ENCODE measurements at places on chromosomes 12 and 14. TPM values are rescaled to one million over a fixed set of nuclear protein-coding genes. Genes with fewer than 3 reads are reported as not detected.
A peak's percentile ranks its signal among the peaks of the same experiment; 100 is the strongest.

- no peak for DNase-seq
These were observed 88.1 kb upstream of the DHRS4 start for GRCh38 chr14:23865502-23865901.

- DNase-seq, result no peak
These were observed 15.1 kb downstream of the CALCOCO1 start for GRCh38 chr12:53712059-53712643.

GRCh38 chr12:13573698-13574321 is 377.3 kb downstream of the EMP1 start:
- DNase-seq, result no peak

- no peak for DNase-seq
These were observed 121.4 kb downstream of the SMOC1 start for GRCh38 chr14:70000601-70001000.

Gene WNT5B
- polyA plus RNA-seq, result 34.3 TPM

DNA sequence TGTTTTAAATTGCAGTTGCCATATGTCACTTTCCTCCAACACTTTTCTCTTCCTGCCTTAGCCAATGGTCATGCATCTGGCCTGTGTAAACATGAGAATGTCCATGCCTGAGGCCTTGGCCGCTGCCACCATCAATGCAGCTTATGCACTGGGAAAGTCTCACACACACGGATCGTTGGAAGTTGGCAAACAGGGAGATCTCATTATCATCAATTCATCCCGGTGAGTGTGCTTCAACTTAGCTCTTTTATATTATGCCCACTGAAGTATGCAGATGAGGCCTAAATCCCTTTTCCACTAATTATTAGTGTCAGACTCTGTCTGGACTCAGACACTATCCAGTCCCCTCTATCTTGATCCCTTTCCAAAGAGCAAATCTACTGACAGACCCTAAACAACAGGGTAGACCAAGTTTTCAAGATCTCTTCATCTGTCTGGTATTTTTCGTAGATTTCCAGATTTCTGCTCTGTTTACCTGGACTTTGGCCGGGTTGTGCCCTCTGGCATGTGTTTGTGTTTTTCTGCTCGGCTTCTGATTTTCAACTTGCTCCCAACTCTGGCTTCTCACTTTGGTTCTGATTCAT is 23.2 kb downstream of the AMDHD1 start:
- no peak for DNase-seq

- DNase-seq, result no peak
These were observed 32.8 kb upstream of the C14orf180 start for GRCh38 chr14:104546591-104547309.

Gene FAM186B
- 1.8 TPM for polyA plus RNA-seq

DNA sequence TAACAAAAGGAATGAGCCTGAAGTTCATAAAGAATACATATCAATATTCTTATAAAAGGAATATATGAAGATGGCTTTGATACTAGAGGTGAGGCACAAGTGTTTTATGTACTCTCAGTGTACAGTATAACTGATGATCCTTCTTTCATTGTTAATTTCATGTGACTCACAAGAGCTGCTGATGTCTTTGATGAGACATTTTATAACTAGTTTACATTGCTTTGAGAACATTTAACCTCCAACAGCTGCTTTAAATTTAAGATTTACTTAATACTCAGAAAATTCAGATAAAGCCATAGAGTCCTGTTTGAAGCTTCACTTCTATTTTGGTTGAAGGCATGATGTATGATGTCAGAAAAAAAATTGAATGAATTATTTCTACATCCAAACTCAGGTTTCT is 59.8 kb downstream of the WASHC4 start:
- DNase-seq, result no peak

Gene HAL
- polyA plus RNA-seq, result 0.20 TPM

DNA sequence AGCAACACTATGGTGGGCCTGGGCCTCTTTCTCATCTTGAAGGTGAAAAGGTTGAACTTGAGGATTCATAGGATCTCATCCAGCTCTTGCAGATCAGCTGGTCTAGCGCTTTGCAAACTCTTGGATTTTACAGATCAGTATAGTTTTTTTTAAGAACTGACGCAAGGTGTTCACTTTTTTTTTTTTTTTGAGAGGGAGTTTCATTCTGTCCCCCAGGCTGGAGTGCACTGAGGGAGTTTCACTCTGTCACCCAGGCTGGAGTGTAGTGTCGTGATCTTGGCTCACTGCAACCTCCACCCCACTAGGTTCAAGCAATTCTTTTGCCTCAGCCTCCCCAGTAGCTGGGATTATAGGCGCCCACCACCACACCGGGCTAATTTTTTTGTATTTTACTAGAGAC is 20.4 kb upstream of the LGMN start:
- DNase-seq, result no peak

GRCh38 chr14:20377171-20377570 is 33.7 kb downstream of the PARP2 start:
- no peak for DNase-seq

Gene WNK1
- polyA plus RNA-seq, result 65.0 TPM

Gene FAM222A
- polyA plus RNA-seq, result 9.8 TPM

GRCh38 chr14:90617961-90618360 is 198.3 kb downstream of the TTC7B start:
- no peak for DNase-seq

Gene PLCZ1
- 0.16 TPM for polyA plus RNA-seq

Gene NCAPD2
- polyA plus RNA-seq, result 32.0 TPM

Gene NR4A1
- 50.4 TPM for polyA plus RNA-seq

Gene FOXN4
- 0.15 TPM for polyA plus RNA-seq

- DNase-seq, result no peak
These were observed 18.8 kb downstream of the CLMN start for GRCh38 chr14:95300697-95301526.

DNA sequence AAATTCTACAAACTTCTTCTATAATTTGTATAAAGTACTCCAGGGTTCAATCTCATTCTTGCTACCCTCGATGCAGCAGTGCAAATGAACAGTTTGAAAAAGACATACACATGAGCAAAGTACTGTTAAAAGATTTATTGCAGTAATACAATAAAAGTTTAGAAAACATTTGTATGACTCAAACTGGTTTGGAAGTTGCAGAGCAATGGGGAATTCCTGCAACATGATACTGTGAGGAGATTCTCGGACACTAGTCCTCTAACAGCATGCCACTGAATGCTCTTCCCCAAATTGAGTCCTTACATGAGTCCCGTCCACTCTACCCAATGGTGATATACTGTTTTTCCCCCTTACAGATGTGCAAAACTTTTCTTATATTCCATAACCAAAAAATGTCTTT is 45.4 kb downstream of the ATG14 start:
- DNase-seq, result no peak

Gene SIVA1
- polyA plus RNA-seq, result 71.9 TPM

Gene ASB2
- polyA plus RNA-seq, result 38.2 TPM

GRCh38 chr12:46546634-46547273 is 174.2 kb upstream of the SLC38A2 start:
- no peak for DNase-seq

DNA sequence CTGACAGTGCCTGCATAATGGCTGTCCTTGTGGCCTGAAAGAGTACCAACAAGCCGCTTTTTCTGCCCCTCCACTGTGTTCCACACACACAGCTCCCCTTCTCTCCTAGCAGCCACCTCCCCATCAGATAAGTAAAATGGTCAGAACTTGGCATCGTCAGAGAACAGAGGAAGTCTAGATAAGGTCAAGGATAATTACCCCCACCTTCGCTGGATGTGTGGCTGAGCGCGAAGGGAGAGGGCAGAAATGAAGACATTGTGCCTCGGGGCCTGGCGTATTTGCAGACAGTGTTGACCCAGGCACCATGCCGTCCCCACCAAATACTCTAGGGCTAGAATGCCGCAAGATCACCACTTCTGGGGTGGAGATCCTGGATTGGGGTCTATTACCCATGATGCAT is 30.6 kb downstream of the FBXO21 start:
- no peak for DNase-seq

- no peak for DNase-seq
These were observed 3.2 kb upstream of the GSC start for GRCh38 chr14:94773061-94773648.

GRCh38 chr12:39464976-39465695 is 22.2 kb upstream of the KIF21A start:
- DNase-seq, result no peak

Gene PARP2
- polyA plus RNA-seq, result 34.2 TPM

GRCh38 chr12:124530637-124531263 is 36.7 kb downstream of the NCOR2 start:
- DNase-seq, result no peak

GRCh38 chr14:25050269-25051150 is 563 bp upstream of the STXBP6 start:
- no peak for DNase-seq

DNA sequence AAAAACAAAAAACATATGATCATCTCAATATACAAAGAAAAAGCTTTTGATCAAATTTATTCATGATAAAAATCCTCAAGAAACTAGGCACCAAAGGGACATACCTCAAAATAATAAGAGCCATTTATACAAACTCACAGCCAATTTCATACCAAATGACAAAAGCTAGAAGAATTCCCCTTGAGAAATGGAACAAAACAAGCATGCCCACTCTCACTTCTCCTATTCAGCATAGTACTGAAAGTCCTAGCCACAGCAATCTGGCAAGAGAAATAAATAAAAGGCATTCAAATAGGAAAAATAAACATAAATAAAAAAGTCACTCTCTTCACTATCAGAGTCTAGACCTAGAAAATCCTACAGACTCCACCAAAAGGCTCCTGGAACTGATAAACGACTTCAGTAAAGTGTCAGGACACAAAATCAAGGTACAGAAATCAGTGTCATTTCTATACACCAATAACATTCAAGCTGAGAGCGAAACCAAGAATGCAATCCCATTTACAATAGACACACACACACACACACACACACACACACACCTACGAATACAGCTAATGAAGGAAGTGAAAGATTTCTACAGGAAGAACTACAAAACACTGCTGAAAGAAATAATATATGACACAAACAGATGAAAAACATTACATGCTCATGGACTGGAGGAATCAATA is 1486.2 kb upstream of the SEL1L start:
- DNase-seq, result no peak

Gene RERG
- polyA plus RNA-seq, result 4.7 TPM

- DNase-seq, result no peak
These were observed 498 bp downstream of the GMFB start for GRCh38 chr14:54488318-54488645.

GRCh38 chr12:114136631-114137030 is 170.5 kb upstream of the RBM19 start:
- peak; percentile 79 for DNase-seq

Gene LMNTD1
- 0.16 TPM for polyA plus RNA-seq

GRCh38 chr12:3256103-3256631 is 179.0 kb downstream of the TSPAN9 start:
- no peak for DNase-seq

- DNase-seq, result no peak
These were observed 66.1 kb upstream of the PRB2 start for GRCh38 chr12:11461433-11461832.

DNA sequence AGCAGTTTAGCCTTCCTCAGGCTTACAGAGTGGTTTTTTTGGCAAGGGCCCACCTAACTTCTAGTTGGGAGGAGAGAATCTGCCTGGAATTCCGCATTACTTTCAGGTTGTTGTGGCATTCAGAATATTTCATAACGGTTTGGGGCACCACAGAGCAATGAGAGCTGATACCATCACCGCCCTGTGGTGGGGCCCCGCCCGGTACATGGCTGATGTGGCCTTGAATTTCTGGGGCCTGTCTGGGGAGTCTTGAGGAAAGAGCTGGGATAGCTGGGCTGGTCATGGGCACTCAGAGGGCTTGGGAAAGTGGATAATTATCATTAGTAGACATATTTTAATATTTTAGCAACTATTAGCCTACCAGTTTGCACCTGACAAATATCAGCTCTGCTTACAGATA is 4.2 kb downstream of the TESPA1 start:
- DNase-seq, result no peak
